ENCODE measurements at places on chromosomes 5 and 9. TPM values are rescaled to one million over a fixed set of nuclear protein-coding genes. Genes with fewer than 3 reads are reported as not detected.

Gene SLC34A3
- not detected for total RNA-seq

- no peak for DNase-seq
Observed at GRCh38 chr9:84439250-84439649, 98.7 kb upstream of the SLC28A3 start.

DNA sequence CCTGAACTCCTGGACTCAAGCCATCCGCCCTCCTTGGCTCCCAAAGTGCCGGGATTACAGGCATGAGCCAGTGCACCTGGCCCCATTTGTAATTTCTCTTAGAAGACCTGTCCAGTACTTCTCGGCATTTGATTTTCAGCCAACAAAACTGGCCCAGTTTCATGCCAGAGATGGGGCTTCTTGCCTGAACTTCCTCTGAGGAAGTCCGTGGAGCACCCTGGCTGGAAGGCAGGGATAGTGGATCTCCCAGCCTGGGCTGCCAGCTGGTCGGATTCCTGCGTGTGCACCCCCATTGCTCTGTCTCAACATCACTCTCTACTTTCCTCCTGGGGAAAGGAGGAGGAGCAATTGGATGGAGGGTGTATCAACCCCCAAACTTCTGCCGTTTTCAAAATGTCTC, 39.0 kb downstream of the FAM78A start:
- DNase-seq = no peak

GRCh38 chr5:137710086-137710485, 25.8 kb downstream of the KLHL3 start:
- no peak for DNase-seq

DNA sequence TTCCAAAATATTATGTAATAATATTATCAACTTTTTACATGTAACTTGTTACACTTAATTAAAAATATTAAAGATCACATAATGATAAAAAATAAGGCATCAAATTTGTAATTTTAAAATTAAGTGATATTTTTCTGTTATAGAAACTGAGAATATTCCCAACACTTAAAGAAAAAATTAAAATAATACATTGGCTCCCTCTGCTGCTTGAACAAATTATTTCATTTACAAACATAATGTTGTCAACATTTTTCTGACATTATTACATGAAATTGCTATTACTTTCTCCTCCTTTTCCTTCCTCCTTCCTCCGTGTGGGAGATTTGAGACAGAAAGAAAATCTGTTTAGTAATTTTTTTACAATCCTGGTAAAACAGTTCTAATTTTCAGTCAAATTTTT, 42.3 kb downstream of the RNF180 start:
- DNase-seq = peak; percentile 63

DNA sequence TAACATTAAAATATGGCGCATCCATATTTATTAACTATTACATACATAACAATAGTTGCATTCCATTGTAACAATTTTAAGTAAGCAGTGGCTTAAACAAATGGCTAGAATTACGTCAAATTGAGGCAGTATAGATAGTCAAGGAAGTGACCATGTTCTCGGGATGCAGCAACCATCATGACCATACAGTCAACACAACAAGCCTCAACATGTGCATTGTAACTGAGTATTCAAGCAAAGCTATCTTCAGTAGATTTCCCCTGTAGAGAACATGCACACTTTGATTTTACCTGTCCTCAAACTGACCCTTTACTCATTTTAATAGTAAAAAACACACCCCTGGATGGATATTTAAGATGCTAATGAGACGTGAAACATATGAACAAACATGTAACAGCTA, 356.4 kb downstream of the HINT1 start:
- no peak for DNase-seq

DNA sequence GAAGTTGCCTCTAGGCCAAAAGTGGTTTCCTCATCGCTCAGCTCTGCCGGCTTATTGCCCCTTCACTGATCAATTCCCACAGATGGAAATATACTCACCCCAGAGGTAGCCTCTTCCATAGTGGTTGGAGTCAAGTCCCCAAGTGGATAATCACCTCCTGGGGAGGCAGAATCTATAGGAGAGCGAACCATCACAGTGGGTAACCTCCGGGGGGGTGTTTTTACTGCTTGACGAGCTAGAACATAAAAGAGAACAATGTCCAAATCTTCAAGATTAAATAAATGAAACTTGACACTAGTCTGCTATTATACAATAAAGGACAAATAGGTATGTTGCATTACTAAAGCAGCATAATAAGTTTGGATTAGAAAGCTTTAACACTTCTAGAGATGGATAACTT, 9.3 kb downstream of the BRD8 start:
- no peak for DNase-seq

- DNase-seq = no peak
Observed at GRCh38 chr5:73126381-73126780, 6.0 kb downstream of the TMEM171 start.

DNA sequence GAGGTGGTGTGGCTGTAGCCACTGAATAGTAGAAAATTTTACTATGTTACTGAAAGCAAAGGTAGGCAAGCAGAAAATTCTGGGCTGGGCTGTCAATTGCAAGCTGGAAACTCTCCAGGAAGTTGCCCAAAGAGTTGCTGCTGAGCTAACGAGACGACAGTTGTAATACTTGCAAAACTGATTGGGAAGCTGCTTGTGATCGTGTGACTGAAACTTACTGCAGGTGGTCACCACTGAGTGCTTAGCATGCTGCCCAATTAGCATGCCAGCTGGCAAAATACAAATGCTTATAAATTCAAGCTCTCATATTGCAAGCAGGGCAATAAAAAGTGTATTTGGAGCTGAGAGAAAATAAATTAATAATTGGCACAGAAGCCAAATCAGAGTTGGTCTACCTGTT, 758.5 kb upstream of the EDIL3 start:
- DNase-seq = no peak

- DNase-seq = no peak
Observed at GRCh38 chr5:147483961-147484707, 25.7 kb downstream of the DPYSL3 start.

Gene CSNK1A1
- 376 TPM for total RNA-seq

- DNase-seq = no peak
Observed at GRCh38 chr5:68554571-68555279, 339.2 kb downstream of the PIK3R1 start.

DNA sequence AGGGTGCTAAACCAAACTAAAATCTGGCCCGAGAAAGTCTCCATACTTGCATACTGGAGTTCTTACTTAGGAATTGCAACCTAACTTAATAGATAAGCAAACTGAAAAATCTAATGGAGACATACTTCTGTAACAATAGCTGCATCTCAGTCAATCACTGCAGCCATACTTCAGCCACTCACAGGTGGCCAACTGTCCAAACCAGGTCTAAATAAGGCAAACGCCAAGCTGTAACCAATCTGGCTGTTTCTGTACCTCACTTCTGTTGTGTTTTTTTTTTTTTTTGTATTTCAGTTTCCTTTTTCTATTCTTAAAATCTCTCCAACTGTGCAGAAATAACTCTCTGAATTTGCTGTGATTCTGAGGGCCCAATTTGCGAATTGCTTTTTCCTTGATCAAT, 4.4 kb upstream of the NDUFB6 start:
- DNase-seq = no peak

Gene SERINC5
- total RNA-seq = 47.2 TPM

DNA sequence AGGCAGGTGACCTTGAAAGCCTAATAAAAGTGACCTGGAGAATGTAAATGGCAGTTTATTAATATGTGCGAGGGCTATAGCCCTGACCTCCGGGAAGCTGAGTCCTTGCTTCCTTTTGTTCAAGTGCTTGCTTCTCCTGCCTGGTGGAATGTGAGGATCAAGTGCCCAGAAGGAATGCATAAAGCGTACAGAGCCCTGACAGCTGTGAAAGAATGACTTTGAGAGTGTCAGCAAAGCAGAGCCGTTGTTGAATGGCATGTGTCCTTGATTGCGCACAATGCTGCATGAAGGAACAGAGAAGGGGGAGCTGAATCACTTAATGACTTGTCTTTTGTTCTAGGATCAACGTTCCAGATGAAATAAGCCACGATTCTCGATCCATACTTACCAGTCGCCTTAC, 133.0 kb downstream of the SLF1 start:
- DNase-seq = no peak

Gene PPP2R2B
- 0.03 TPM for total RNA-seq

Gene SLCO6A1
- total RNA-seq = not detected

DNA sequence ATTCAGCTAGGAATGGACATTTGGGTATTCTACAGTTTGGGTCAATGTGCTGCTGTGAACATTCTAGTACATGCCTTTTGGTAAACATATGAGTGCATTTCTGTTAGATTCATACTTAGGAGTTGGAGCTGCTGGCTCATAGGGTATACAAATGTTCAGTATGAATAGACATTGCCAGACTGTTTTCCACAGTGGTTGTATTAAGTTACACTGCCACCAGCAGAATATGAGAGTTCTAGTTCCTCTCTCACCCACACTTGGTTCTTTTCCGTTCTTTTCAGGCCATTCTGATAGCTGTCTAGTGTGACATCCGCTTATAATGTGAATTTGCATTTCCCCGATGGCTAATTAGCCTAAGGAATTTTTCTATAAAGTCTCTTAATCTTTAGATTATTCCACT, 25.0 kb downstream of the STOM start:
- no peak for DNase-seq

- DNase-seq = peak; percentile 36
Observed at GRCh38 chr5:58456026-58456425, 3.9 kb downstream of the PLK2 start.

DNA sequence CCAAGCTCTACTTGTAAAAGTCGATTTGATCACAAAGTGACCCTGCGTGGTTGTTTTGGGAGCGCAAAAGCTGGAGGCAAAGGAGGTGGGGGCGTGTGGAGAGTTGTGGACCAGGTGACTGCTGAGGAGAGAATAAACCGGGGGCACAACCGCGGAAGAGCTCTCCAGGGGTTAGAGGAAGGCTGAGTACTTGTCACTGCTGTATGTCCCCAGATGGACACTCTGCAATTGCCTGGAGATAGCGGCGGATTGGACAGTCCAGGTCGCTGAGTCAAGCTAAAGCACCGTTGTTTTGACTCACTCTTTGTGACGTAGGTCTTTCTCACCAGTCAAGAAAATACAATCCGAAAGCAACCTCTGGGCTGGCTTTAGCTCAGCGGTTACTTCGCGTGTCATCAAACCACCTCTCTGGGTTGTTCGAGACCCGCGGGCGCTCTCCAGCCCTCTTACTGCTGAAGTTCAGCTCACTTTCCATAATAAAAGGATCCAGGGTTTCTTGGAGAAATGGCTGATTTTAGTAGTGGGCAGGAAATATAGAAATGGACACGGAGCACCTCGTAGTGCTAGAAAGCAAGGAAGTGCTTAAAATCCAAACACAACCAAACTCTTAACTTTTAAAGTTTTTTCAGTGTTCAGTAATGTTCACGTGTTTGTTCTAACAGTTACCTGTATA, 25.7 kb downstream of the ZMAT2 start:
- DNase-seq = peak; percentile 70

DNA sequence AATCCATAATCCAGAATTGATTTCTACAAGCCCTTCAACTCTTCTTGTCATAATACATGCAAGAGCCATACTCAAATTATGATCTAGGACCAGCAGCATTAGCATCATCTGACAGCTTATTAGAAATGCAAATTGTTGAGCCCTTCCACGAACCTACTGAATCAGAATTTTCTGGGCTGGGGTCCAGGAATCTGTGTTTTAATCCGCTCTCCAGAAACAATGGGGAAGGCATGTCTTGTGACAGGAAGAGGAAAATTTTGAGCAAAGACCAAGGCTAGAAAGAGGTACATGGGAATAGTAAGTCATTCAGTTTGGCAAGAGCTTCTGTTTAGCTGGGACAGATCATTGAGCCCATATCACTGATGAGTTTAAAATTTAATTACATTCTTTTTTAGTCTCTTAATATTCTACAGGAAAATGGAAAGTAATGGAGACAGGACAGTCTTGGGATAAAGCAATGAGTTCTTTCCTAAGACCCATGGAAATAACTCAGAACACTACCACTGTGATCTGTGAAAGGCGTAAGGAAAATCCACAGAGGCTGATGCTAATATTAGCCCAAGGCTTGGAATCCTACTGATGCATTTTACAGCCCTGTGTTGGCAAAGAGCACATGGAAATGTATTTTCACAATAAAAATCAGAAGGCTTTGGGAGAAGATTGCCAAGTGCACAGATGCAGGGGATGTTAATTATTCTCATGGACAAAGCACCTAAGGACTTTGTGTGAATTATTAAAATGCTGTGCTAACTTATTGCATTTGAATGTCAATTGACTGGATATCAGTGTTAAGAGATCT, 73.7 kb upstream of the STK32A start:
- DNase-seq = no peak

DNA sequence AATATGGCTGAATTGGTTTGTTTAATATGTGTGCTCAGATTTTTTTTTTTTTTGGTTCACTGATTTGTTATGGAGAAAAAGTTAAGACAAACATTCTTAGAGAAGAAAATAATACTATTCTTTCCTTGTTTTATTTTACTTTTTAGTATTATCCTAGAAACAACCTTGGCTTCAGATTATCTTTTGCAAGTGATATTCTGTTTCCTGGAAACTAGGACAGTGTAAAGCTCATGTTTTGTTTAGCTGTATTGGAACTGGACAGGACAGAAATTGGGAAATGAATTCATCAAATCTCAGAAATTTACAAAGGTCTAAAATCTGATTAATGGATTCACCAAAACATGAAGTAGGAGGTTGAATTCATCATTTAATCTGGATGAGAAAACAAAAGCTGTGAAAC, 130.5 kb downstream of the FBXL7 start:
- no peak for DNase-seq

Gene FAM151B
- 1.6 TPM for total RNA-seq

DNA sequence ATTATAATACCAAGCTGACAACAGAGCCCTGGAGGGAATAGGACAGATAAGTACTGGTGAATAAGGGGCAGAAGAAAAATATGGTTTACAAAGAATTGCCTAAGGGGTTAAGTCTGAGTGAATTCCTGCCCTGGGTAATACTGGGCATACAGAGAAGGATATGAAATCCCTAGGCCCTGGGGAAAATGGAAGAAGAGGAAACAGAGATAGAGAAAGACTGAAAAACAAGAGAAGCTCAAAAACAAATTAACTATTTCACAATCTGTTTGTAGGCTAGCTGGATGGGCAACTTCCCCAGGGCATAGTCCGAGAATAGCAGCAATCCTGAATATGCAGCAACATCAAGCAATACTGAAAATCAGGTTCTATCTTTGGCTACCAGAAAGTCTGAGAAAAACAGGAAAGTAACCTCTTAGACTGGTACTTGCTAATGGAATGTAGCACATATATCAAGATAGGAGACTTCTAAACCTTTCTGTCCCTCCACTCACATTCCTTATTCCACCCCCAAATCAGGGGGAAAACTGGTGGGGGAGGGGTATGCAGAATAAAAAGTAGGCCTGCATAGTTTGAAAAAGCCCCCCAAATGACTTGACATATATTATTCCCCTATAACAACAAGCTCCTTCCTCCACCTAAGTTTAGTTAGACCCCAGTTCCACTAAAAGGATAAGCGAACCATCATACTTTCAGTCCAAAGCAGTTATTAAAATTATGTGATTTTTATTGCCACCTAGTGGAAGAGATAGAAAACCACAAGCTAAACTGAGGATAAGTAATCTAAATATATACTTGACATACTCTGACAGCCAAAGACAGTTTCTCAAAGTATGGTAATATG, 20.6 kb downstream of the SLC38A9 start:
- peak; percentile 68 for DNase-seq
